ENCODE measurements at places on chromosomes 1 and 21.

DNA sequence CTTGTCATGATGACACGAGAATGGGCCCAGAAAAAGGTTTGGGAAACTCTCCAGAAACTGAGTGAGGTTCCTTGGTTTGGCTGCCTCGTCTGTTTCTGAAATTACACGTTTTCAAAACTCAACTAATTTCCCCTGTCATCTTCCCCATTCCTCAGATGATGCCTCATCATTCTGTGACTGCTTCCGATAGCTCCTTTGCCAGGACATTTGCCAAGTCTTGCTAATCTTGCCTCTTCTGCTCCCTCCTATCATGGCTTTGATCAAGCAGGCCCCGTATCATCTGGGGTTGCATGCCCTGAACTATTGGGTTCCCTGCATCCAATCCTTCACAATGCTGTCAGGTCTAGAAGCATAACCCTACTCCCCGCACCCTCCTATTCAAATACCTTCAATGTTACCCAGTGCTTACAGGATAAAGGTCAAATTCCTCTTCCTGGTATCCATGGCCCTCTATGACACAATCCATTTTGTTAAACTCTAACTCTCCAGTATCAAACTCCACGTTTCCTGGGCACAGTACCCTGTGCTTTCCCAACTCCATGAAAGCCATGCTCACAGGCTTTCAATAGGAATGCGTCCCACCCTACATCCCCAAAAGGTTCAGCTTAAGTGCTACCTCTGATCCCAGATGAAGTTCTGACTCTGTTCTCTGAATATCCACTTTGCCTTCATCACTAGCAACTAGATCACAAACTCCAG, 22.2 kb upstream of the TMEM200B start:
- DNase-seq = no peak

DNA sequence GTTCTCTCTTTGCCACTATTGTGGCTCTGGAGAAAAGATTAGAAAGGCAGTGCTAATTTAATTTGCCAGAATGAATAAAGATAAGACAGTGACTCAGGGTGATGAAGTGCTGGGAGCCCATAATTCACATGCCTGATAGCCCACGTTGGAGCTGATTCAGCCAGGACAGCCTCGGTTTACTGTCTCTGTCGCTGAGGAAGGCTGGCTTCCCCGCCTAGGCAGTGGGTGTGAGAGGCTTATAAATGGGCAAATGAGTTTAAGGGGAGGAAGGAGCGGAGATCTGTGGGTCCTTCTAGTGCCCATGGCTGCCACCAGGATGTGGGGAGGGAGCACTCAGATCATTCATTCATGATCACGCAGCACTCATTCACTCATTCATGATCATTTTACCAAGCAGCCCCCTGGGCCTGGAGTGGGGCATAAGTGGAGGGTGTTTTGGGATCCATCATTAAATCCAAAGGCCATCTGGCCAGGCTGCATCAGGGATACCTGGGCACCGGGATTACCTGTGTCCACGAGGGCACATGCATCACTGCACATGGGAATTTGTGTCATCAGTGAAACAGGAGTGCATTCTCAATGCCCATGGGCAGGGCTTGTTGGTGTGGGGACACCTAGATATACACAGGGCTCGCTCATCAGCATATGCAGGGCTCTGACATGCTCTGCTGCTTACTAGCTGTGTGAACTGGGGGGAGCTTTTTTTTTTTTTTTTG, 315.4 kb downstream of the MATN1 start:
- no peak for DNase-seq

DNA sequence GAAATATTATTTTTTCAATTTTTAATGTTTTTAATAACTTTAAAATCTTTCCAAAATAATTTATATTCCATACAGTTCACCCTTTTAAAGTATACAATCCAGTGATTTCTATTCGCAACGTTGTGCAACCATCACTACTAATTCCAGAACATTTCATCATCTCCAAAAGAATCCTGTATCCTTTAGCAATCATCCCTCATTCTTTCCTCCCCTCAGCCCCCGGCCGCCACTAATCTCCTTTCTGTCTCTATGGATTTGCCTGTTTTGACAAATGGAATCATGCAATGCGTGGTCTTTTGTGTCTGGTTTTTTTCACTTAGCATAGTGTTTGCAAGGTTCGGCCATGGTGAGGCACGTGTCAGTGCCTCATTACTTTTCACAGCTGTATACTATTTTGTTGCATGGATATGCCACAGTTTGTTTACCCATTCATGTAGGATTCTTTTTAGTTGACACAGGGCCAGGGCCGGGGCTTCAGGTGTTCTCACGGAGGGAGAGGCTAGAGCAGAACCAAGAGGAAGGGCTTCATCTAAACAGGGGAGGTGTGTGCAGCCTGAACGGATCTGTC, 40.6 kb upstream of the ZBTB40 start:
- DNase-seq = no peak

- DNase-seq = no peak
Measured at GRCh38 chr1:230919207-230919606, 50.9 kb upstream of the C1orf198 start.

- DNase-seq = no peak
Measured at GRCh38 chr1:241722947-241723346, 70.9 kb downstream of the WDR64 start.

DNA sequence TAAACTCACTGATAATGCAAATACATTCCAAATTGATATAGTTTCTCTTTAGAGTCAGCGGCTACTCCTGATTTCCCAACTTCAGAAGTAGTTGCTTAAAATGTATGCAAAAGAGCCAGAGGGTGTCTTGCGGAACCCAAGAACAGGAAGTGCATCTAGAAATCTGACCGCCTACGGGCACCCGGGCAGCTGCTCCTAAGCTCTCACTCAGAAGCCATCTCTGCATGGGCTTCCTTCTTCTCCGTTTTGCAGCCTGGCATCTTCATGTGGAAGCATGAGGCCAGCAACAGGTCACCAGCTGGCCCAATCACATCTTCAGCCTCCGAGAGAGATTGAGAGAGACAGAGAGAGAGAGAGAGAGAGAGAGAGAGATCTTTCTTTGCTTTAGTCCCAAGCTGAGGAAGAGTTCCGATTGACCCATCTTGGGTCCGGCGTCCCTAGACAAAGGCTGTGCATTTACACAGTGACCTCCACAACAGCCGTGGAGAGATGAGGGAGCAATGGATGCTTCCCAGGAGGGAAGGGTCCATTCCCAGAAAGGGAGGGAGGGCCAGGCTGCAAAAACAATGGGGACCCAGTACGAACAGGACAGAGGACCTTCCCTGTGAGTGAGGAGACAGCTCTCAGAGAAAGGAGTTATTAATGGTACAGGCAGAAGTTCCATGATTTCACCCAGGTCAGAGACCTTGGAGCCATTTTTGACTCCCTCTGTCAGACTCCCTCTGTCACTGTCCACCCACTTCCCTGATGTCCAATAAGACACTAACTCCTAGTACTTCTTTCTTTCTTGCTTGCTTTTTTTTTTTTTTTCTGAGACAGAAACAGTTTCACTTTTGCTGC, 28.2 kb upstream of the SLC30A1 start:
- no peak for DNase-seq

DNA sequence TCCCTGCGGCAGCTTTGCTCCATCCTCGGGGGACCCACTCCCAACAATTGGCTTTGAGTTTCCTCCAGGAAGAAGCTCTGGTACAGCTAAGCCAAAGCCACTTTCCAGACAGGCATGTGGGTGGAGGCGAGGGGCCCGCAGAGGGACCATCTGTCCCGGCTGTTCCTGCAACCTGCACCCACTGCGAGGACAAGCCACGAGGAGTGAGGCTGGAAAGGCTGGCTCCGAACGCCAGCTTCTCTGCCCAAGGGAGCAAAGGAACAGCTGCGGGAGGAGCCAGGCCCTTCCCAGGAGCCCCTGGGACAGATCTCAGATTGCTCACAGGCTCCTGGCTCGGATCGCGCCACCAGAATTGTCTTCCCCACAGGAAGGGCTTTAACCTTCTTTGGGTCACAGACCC, 28.3 kb upstream of the PEF1 start:
- DNase-seq = no peak

- DNase-seq = no peak
Measured at GRCh38 chr1:232381394-232382100, 248.4 kb downstream of the SIPA1L2 start.

DNA sequence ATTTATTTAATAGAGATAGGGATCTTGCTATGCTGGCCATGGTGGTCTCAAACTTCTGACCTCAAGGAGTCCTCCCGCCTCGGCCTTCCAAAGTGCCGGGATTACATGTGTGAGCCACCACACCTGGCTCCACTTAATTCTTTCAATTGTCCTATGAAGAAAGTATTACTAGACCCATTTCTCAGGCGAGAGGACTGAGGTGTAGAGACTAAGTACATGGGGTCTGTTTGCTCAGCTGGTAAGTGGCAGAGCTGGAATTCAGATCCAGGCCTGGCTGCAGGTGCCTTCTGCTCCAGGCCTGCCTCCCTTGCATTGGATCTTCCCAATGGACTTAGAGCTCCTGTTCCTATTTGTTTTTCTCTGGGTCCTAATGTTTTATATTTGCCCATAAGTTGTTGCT, 55.5 kb downstream of the HTR6 start:
- DNase-seq = no peak

- peak; percentile 61 for DNase-seq
Measured at GRCh38 chr21:41678016-41678923, 88.6 kb downstream of the RIPK4 start.

DNA sequence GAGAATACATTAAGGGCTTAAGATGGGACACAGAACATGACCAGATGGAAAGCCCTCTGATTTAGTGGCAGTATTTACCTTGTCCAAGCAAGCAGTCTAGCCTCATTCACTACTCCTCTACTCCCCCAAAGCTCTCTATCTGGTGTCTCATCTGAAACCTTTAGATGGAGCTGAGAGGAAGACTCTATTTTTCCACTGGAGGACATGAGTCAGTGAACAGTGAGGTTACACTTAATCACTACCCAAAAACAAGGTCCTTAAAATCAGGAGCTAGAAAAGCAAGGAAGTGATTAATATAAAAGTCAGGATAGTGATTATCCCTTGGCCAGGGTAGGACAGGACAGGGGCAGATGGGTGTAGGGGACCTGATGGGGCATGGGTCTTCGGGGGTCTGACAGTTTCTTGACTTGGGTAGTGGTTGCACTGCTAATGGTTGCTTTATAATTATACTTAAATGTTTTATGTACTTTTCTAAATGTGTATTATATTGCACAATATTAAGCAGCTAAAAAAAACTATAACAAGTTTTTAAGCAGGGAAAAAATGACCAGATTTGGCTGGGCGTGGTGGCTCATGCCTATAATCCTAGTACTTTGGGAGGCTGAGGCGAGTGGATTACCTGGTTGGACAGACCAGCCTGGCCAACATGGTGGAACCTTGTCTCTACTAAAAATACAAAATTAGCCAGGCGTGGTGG, 3.0 kb downstream of the PTPN22 start:
- no peak for DNase-seq

DNA sequence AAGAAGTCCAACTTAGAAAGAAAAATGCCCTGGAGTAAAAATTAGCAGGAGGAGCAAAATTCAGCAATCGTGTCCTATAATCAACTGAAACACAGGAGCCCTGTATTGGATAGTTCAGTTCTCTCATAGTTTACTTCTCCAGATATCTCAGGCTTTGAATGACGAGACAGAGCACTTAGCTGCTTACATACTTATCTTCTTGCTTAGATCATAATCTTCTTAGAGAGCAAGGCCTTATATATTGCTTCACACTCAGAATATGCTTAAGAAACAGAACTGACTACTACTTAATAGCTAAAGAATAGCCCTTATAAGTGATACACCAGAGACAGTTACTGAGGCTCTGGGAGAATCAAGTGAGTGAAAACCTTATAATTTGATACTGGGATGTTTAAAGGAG, 38.9 kb downstream of the TOR3A start:
- DNase-seq = no peak

DNA sequence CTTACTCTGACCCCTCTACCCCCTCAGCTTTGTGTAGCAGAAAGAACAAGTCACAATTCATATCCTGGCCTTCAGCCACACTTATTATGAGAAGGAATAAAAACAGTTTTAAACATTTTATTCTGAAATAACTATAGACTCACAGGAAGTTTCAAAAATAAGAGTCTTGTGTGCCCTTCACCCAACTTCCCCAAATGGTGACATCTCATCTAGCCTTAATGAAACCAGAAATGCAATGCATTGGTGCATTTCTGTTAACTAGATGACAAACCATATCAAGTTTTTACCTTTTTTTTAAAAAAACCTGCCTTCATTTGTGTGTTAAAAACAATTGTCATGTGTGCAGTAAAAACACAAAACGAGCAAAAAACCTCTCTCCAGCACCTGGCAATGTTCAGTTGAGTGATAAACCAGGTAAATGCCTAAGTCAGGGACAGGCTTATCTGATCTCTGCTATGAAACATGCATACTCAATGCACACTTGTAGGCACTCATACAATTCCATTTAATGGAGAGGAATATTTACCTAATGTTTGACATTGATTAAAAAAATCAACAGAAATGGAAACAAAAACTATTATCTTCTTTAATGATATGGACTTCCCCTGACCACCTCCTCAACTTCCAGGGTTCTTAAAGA, 51.5 kb downstream of the SH3BGR start:
- no peak for DNase-seq

- DNase-seq = no peak
Measured at GRCh38 chr1:230105245-230105753, 38.3 kb downstream of the GALNT2 start.

- peak; percentile 57 for DNase-seq
Measured at GRCh38 chr1:33455539-33456501, 16.6 kb upstream of the ZSCAN20 start.

DNA sequence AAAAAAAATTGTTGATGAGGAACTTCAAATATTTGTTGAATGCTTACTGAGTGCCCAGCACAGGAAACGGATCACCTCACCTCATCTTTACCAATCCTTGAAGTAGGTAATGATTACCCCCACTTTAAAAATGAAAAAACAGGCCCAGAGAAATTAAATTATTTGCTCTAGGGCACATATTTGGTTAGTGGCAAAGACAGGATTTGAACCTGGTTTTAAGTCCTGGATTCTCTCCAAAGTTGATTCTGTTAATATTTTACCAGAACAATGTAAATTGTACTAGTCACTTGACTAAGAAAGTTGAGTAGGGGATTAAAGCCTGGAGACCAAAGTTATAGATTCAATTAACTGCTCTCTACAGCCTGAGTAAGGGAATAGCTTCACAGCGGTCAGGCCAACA, 97.9 kb downstream of the GIPC2 start:
- DNase-seq = no peak

DNA sequence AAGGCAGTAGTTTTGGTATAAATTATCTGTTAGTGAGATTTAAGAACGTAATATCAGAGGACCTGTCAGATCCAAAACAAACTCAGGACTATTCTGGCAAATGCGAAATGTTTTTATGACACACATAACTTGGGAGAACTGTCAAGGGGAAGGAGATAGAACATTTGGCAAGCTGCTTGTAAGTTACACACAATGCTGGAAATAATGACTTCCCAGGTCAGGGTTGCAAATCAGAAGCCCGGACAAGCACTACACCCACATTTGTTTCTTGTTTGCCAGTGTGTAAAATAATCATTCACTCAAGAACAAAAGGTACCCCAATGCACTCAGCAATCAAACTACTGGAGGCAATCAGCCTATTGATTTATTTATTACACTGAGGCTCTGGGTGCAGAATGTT, 354.7 kb downstream of the KCNH1 start:
- no peak for DNase-seq

GRCh38 chr1:171313319-171313834, 606 bp upstream of the FMO4 start:
- DNase-seq = no peak

GRCh38 chr21:14857529-14857928, 207.3 kb downstream of the NRIP1 start:
- DNase-seq = no peak

GRCh38 chr1:65994223-65994622, 201.5 kb downstream of the PDE4B start:
- DNase-seq = no peak

All from DMS79 (cell line).